ENCODE measurements at places on chromosomes 12 and 14. TPM values are rescaled to one million over a fixed set of nuclear protein-coding genes. Genes with fewer than 3 reads are reported as not detected.

The SMIM41 gene
- polyA plus RNA-seq: not detected

The OAS3 gene
- polyA plus RNA-seq: 9.3 TPM

The TAS2R50 gene
- 0.21 TPM for polyA plus RNA-seq

The MGP gene
- polyA plus RNA-seq: 4.0 TPM

The ASCL1 gene
- polyA plus RNA-seq: not detected

The NTF3 gene
- polyA plus RNA-seq: 28.7 TPM

DNA sequence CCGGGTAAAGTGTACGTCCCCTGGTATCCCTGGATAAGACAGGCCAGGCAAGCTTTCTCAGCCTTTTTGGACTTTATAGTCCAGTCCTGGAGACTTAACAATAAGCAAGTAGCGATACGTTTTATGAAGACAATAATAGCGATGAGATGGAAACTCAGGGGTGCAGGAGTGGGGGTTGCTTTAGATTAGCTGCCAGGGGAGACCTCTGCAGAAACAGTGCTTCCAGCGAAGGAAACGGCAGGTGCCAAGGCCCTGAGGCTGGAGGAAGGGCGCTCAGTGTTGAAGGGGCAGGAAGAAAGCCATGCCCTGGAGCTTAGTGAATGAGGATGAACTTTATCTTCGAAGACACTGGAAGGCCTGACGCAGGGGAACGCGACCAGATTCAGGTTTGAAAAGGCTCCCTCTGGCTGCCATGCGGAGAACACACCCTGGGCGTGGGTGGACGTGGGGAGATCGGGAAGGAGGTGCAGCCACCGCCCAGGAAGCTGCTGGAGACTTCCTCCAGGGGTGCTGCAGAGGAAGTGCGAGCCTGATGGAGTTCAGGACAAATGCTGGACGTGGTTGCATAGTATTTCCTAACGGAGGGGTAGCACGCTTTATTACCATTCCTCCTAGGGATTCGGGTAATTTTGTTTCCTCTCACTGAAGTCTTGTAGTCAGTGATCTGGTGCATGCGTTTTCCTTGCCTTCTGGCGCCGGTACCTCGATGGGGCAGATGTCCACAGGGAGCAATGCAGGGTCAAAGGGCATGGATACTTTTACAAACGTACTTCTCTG is 26.1 kb upstream of the UBC start:
- peak; percentile 74 for DNase-seq

DNA sequence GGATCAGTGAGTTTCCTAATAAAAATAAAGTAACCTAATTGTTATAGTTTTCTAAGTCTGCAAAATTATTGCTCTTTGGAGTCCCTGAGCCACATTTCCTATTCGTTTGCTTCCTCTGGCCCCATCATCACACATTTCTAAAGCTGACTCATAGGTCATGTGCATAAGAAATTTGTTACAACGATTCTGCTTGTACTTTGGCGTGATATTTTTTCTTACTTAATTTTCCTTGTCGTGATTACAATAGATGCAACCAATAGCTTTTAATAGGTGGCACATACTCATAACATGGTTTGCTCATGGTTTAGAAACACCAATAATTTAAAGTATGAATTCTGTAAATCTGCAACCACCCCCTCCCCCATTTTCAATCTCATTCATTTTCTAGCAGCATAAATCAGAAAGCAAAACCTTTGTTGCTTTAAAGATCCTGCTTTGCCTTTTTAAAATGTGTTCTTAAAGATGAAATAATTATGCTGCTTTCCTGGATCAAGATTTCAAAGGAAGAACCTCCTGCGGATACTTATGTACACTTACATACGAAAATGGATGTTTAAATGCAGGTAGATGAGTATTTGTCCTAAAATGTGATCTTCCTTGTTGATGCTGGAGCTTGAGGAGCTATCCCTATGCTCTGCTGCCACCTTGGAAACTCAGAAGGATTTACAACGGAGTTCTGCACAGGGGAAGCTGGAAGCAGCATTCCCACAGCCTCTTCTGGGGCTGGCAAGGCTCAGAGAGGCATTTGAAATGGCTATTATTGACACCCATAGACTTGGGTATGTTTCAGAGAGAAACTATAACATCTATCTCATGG is 1.7 kb upstream of the FLRT2 start:
- DNase-seq: no peak

DNA sequence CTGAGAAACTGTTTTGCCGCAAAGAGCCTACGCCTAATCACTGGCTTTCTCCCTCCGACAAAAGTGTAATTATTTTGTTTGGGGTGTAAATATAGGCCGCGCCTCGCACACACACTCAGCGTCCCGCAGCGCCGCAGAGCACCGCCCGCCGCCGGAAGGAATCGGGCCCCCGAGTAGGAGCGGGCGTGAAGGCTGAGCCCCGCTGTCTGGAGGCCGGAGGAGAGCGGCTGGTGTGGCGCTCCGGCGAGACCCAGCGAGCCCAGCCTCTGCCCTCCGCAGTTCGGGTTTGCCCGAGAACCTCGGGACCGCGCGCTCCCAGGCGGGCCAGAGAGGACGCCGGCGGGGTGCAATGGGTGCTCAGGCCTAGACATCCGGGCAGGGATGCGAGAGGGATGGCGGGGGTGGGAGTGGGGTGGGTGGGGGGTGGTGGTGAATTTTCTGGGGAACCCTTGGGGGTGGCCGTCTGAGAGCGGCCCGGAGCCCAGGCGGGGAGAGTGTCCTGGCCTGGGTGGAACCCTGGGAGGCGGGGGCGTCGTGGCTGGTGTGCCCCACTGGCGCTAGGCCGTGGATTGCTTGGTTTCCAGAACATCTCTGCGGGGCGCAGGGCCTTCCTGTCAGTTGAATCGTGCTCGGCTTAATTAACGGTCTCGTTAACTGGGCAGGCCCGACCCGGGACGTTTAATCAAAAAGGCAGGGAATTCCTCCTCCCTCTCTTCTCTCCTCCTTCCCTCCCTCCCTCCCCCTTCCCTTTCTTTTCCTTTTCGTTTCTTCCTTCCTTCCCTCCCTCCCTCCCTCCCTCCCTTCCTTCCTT is 4.7 kb upstream of the LHX5 start:
- DNase-seq: no peak

DNA sequence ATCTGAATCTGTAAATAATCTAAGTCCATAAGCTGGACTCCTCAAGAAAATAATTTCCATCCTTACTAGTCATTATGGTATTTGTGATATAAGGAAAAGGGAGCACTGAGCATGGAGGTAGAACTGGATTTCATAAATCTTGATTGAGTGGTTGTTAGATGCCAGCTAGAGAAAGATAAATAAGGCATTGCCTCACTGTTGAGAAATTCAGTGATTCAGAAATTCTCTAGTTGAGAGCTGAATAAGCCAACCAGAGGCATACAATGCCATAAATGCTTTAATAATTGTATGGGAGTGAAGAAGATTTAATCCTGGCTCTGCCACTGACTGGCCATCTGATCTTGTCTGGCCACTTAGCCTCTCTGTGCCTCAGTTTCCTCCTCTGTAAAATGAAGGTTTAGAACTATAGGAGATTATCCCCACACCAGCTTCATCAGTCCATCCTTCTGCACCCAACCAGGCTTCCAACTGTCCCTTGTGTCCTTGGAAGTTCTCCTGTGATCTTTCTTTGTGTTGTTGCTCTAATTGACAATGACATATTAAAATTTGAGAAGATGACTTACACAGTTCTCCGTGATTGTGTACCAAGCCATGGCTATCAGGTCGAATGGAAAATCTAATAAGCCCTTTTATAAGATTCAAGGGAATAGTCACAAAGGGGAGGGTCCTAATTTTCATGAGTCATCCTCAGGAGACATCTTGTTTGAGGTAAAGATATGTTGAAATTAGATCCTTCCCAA is 394.3 kb downstream of the EGLN3 start:
- no peak for DNase-seq

DNA sequence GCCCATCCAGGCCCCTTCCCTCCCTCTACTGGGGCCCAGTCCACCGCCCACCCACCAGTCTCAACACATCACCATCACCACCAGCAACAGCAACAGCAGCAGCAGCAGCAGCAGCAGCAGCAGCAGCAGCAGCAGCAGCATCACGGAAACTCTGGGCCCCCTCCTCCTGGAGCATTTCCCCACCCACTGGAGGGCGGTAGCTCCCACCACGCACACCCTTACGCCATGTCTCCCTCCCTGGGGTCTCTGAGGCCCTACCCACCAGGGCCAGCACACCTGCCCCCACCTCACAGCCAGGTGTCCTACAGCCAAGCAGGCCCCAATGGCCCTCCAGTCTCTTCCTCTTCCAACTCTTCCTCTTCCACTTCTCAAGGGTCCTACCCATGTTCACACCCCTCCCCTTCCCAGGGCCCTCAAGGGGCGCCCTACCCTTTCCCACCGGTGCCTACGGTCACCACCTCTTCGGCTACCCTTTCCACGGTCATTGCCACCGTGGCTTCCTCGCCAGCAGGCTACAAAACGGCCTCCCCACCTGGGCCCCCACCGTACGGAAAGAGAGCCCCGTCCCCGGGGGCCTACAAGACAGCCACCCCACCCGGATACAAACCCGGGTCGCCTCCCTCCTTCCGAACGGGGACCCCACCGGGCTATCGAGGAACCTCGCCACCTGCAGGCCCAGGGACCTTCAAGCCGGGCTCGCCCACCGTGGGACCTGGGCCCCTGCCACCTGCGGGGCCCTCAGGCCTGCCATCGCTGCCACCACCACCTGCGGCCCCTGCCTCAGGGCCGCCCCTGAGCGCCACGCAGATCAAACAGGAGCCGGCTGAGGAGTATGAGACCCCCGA is 6.8 kb upstream of the RNU7-1 start:
- DNase-seq: no peak

GRCh38 chr12:110721570-110721969 is 21.1 kb downstream of the PPP1CC start:
- DNase-seq: no peak

GRCh38 chr14:104926619-104927431 is 2.1 kb downstream of the PLD4 start:
- DNase-seq: no peak

DNA sequence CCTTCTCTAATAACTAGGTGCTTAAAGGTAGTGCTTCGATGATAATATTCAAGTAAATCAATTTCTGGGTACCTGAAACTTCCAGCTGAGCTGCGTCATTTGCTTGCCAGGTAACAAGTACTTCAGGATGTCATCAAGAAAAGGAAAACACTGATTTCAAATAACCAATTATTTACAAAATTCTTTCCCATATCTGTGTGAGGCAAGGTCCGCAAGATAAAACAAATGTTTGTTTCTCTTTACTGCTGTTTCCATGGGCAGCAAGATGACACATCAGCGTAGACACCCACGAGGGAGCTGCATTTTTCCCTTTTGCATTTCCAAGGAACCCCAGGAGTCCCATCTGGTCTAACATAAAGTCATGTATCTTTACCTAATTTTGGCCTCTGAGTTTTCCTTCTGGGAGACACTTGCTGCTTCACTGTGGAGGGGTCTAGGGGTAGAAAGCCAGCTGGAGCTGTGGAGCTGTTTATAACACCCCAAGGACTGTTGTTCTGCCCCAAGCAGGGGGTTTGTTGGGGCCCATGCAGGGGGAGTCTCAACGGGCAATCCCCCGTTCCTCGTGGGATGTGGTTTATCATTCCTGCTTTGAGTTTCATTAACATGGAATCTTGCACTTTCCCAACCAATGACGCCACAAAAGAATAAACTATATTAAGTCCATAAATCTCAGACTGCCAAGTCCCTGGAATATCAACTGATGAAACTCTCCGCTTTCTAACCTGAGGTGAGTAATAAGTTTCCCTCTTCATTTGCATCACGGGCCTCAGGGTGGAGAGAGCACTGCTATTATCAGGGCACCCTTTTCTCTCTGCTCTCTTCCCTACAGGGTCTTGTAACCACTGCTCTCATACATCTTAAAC is 112.8 kb upstream of the PELI2 start:
- peak; percentile 44 for DNase-seq

- peak; percentile 56 for DNase-seq
Measured at GRCh38 chr14:58072288-58073071, 79.5 kb downstream of the ARMH4 start.

DNA sequence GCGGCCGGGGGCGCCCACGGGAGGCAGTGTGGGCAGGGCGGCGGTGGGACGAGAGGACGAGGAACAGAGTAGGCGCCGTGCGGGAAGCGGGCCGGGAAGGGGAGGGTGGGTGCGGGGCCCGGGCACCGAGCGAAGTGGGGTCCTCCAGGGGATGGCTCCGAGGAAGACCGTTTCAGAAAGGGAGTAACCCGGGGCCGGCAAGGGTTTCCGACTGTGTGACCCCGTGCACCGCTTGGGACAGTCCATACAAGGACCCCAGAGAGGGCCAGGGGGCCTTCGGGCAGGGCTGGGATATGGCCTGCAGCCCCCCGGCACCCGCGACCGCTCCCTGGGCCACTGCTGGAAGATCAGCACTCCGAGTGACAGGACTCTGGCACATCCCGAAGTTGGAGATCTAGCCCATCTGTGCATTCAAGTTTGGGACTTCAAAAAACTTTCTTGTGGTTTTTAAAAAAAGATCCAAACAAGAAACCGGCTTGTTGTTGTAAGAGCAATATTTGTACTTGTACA is 448 bp downstream of the TSPAN9 start:
- DNase-seq: no peak

GRCh38 chr12:26009593-26009992 is 51.1 kb downstream of the RASSF8 start:
- no peak for DNase-seq

DNA sequence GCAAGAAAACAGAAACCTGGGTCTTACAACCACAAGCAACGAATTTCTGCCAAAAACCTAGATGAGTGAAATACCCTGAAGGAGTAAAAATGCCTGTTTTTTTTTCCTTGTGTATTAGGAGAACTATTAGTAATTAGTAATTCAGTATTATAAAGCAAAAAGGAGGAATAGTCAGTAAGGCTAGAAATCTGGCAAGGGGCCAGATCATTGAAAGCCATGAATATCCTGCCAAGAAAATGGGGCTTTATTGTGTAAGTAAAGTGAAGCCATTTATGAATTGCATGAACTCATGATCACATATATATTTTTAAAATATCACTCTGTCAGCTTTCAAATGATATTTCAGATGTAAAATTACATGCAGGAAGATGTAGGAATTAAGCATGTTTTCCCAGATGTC is 57.9 kb downstream of the TXNDC16 start:
- no peak for DNase-seq

GRCh38 chr12:2337031-2338010 is 284.5 kb downstream of the CACNA1C start:
- no peak for DNase-seq

DNA sequence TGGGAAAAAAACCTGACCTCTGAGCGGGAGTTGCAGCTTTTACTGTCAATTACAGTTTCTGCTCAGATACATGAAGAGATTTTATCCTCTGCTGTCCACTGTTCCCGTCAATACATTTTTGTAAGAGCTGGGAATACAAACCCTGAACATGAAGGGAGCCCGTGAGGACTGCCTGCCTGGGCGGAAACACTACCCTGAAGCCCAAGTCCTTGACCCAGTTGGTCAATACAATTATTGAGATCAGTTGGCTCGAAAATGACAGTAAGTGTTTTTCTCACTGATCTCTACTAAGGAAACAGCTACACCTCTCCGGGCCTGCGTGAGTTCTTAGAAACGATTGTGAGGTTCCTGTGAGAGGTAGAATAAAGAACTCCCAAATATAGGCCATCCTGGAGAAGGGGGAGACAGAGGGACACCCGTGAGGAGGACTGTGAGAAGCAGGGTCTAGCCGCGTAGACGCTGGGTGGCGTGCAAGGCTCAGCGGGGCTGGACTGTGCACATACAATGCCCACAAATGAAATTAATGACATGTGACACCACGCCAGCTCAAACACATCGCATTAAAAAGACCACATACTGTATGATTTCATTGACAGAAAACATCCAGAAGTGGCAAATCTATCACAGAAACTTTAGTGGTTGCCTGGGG is 509.5 kb downstream of the TMEM132D start:
- DNase-seq: no peak

GRCh38 chr12:99706736-99707473 is 59.4 kb downstream of the GARIN6 start:
- DNase-seq: no peak
